Muscle of arm (tissue), 14 donors: ENCODE measurements at places on chromosomes 13 and 19. TPM values are rescaled to one million over a fixed set of nuclear protein-coding genes. Genes with fewer than 3 reads are reported as not detected.
A peak's percentile ranks its signal among the peaks of the same experiment; 100 is the strongest.

The JSRP1 gene
- polyA plus RNA-seq: 75.0 TPM

The ZNF714 gene
- 9.3 TPM for polyA plus RNA-seq

GRCh38 chr13:109160887-109161669, 531.7 kb downstream of the MYO16 start:
- DNase-seq: no peak

The CCL25 gene
- not detected for polyA plus RNA-seq

The ZNF578 gene
- polyA plus RNA-seq: 5.4 TPM

DNA sequence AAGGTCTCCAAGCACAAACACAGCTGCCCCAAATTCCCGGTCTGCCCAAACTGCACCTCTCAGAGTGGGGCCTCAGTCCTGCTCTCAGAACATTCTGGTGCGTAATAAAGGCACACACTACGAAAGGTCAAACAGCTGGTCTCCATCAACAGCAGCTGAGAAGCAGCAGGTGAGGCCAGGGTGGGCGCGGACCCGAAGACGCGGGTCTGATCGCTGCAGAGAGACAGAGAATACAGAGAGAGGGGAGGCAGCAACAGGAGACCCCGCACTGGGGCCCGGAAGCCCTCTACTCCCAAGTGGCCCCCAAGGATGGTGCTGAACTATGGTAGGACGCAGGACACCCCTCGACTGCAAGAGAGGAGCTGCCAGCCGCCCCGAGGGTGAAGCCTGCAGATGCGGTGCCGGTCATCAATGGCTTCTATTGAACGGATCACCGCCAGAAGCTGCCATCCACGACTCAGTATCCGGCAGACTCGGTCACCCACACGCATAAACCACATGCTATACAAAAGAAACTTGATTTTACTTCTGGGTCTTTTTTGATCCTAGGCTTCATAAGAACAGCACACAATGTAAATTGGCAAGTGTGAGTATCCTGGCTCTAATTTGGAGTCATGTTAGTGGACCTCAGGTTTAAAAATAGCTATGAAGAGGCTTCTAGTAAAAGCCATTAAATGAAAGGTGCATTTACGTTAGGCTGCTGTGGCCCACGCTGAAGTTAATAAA, 33.4 kb downstream of the STK24 start:
- no peak for DNase-seq

The ZNF350 gene
- polyA plus RNA-seq: 4.5 TPM

GRCh38 chr19:15136234-15136954, 29.2 kb downstream of the SYDE1 start:
- no peak for DNase-seq

- no peak for DNase-seq
These were observed 41.1 kb downstream of the SPTBN4 start for GRCh38 chr19:40507892-40508291.

- DNase-seq: no peak
These were observed 159.8 kb downstream of the SLITRK1 start for GRCh38 chr13:83722443-83722842.

DNA sequence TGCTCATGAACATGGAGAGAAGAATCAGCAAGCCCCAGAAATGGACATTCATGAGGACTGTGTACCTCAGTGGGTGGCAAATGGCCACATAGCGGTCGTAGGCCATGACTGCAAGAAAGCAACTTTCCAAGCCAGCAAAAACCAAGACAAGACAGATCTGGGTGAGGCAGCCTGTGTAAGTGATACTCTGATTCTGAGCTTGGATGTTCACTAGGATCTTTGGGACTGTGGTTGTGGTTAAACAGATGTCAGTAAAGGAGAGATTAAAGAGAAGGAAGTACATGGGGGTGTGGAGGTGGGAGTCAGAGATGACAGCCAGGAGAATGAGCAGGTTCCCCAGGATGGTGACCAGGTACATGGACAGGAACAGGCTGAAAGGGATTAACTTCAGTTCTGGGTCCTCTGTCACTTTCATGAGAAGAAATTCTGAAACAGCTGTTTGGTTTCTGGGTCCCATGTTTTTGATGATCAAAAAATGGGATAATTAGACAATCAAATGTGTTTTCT, at the start of gene OR7G1:
TSS of gene OR7G1 (minus strand) at position 457 of the 507 bp plus-strand sequence. CDS start at position 457, 0 bp downstream.
- no peak for DNase-seq

The KANK3 gene
- 13.5 TPM for polyA plus RNA-seq

- no peak for DNase-seq
These were observed 68.9 kb upstream of the TDRD3 start for GRCh38 chr13:60328073-60328472.

The OSCAR gene
- 0.50 TPM for polyA plus RNA-seq

DNA sequence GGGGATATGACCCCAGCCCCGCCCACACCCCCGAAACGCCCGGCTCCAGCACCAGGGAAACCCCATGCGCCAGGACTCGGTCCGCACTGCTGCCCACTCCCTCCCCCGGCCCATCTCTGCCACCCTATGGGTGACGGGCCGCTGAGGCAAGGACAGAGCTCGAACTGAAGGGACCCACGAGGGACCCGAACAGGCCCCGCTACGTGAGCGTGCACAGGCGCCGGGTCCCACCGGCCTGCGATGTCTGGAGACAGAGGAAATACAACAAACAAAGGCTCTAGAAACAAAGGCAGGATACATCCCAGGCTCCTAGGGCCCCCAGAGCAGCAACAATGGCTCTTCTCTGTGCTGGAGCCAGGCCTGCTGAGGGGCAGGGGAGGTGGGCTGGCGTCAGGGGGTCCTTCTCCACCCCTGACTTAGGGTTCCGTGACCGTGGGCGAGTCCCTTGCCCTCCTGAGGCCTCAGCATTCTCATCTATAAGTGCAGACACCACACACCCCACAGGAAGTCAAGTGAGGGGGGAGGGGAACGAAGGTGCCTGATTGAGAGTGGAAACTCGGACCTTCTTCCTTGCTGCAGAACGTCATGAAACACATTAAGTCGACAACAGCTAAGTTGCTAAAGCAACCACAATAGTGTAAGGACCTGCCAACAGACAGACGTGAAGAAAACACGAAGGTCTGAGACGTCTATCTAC, 3.1 kb downstream of the ABHD17A start:
- DNase-seq: no peak

DNA sequence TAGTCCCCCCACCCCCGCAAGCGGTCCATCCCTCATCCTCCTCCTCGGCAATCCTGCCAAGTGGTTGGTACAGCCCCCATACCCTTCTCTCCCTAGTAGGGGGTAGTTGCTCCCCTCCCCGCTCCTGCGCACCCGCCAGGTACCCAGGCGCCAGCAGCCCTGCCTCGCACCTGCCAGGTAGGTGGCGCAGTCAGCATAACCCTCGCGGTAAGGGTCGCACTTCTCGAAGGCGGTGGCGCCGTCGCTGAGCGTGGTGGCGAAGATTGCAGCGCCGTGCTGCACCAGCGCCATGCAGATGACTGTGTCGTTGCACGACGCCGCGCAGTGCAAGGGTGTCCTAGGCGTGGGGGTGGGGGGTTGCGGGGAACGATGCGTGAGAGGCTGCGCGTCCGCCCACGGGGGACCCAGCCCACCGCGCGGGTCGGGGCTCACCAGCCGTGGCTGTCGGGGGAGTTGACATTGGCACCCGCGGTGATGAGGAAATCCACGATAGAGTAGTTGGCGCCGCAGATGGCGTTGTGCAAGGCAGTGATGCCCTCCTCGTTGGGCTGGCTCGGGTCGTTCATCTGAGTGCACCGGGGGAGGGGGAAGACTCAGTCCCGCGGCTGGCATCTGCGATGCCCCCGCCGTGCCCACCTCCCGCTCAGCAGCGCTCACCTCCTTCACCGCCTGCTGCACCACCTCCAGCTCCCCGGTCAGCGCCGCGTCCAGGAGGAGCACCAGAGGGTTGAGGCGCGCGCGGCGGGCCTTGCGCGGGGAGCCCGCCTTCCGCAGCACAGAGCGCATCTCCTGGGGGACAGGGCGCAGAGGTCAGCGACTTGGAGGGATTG, 15.2 kb upstream of the ERCC2 start:
- DNase-seq: no peak

DNA sequence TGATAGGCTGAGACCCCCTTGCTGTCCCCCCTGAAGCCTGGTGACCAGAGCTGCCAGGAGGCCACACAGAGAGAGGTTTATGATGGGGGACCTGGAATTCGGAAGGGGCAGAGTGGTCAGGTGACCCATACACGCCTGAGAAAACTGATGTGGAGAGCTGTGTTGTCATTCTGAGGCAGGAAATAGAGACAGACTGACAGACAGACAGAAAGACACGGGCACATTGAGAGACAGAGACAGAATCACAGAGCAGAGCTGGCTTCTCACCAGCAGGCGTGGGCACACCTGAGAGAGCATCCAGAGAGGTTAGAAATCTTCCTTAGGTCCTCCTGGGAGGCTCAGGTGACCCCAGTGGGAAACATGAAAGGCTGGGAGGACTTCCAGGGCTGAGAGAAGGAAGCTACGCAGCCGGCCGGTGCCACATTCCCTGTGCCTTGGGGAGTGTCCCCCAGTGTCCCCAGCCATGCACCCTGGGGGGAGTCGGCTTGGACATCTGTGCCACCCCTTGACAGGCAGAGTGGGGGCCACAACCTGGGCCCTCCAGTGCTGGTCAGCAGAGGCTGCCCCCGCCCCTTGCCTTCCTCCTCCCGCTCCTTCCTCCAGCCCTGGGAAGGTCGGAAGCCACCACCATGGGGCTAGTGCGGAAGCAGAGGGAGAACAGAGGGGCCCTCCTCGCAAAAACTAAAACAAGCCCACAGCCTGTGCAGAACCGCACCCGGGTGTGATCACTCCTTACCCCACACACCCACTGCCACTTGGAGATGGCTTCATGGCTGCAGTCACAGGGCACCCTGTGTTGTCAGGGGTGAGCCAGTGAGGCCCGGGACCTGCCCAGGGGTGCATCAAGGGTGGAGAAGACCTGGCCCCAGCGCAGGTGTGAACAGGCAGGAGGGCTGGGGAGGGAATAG, 2.2 kb downstream of the FFAR1 start:
- no peak for DNase-seq

The RAB8A gene
- polyA plus RNA-seq: 34.4 TPM

DNA sequence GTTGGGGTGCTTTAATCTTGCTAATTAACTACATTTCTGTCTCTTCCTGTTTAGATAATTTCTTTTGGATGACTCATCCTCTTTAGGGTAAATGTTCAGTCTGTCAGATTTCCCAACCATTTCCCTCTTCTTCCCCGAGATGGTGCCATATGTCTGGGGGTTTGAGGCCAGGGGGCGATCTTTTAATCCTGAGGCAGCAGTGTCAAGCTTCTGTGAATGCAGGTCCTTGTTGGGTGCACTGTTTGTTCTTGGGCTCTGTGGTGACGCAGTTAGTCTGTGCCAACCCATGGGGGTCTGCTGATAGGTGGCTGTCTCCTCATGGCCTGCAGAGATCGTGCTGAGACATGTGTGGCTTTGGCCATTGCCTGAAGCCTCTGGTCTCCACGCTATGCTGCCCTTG, 420.4 kb downstream of the NDFIP2 start:
- no peak for DNase-seq

GRCh38 chr13:52127378-52127777, 1.5 kb downstream of the NEK5 start:
- peak; percentile 31 for DNase-seq

DNA sequence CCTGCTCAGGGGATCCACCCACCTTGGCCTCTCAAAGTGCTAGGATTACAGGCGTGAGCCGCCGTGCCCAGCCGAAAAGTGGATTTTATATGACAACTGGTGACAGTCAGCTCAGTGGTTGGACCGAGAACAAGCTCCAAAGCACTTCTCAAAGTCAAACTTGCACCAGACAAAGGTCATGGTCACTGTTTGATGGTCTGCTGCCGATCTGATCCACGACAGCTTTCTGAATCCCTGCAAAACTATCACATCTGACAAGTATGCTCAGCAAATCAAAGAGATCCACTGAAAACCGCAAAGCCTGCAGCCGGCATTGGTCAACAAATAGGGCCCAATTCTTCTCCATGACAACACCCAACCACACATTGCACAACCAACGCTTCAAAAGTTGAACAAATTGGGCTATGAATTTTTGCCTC, 21.6 kb upstream of the NAA16 start:
- no peak for DNase-seq

DNA sequence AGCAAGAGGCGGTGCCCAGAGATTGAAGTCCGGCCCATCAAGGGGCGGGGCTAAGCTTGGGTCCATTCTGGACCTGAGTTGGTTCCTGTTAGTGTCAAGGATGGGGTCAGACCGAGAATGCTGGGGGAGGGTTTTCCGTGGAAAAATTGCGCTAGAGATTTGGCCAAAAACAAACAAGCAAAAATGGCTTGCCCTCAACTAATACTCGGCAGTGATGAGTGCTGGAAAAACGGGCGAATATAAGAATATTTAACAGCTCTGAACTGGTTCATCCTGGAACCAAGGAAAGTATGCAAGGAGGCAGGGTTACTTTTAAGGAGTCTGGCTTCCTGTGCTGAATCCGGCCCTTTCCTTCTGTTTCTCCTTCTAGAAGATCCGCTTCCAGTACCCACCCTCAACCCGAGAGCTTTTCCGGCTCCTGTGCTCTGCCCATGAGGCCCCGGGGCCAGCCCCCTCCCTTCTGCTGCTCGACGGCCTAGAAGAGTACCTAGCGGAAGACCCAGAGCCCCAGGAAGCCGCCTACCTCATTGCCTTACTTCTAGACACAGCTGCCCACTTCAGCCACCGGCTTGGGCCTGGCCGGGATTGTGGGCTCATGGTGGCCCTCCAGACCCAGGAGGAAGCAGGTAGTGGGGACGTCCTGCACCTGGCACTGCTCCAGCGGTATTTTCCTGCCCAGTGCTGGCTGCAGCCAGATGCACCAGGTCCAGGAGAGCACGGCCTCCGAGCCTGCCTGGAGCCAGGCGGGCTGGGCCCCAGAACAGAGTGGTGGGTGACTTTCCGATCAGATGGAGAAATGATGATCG, 880 bp downstream of the SWSAP1 start:
- DNase-seq: no peak

DNA sequence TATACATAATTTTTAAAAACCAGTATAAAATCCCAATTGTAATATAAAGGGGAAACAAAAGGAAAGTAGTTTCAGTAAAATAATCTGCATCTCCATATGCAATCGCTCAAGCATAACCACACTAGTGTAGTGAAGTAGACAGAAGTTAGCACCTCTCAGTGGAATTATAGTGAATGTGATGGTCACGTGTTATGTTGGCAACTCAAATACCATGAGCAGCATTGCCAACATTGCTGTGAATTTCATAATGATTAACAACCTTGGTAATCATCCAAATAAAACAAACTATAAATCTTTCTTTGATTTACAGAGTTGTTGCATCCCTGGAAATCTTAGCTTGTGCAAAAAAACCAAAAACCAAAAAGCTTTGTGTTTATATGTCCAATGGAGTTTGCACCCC, 77.3 kb upstream of the SIAH3 start:
- DNase-seq: no peak
